ENCODE measurements at places on chromosomes 12 and 14.

GRCh38 chr14:52840877-52841276 is 49.5 kb upstream of the GNPNAT1 start:
- DNase-seq = no peak

DNA sequence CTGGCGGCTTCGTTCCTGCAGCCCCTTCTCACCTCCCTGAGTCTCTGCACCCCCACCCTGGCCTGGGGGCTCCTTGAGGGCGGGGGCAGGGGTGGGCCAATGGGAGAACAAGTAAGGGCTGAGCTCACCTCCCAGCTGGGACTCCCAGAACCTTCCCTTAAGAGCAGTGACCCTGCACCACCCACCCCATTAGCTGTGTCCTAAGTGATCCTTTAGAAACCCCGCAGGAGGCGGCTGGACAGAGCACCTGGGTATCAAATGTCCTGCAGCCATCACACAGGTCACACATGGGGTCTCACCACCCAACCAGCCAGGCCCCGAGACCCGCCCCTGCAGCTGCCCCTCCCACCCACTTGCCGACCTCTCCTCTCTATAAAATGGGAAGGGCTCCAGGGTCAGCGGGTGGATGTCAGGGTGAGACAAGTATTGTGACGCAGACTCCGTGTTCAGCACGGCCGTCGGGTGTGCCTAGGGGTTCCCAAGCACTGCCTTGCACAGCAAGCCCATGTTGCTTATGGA is 151.2 kb upstream of the C14orf180 start:
- DNase-seq = no peak

GRCh38 chr12:111122458-111122878 is 202.1 kb upstream of the MYL2 start:
- no peak for DNase-seq

- DNase-seq = no peak
Measured at GRCh38 chr14:56703947-56704346, 106.3 kb downstream of the OTX2 start.

DNA sequence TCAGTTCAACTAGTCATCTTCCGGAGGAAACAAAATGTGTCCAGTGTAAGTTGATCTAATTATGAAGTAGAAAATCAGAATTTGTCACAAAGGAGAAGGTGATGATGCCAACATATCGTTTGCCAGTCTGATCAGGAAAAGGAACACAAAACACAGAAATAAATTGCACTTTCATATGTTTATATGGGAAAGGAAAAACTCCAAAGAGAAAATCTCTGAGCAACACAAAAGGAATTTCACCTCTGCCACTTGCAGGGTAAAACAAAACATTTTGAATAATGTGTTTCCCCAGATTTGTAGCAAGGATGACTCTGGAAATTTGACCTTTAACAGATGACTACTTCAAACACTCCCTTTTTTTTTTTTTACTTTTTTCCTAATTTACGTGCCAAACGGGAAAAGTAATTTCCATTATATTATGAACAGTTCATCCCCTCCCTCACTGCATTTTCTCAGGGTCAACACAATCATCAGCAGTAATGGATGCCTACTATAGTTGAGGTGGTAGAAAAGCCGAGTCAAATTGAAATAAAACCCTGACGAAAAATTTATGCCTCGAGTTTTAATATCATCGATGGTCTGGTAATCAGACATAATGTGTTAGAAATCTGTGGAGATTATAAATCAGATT is 25.6 kb downstream of the MGAT4C start:
- no peak for DNase-seq

DNA sequence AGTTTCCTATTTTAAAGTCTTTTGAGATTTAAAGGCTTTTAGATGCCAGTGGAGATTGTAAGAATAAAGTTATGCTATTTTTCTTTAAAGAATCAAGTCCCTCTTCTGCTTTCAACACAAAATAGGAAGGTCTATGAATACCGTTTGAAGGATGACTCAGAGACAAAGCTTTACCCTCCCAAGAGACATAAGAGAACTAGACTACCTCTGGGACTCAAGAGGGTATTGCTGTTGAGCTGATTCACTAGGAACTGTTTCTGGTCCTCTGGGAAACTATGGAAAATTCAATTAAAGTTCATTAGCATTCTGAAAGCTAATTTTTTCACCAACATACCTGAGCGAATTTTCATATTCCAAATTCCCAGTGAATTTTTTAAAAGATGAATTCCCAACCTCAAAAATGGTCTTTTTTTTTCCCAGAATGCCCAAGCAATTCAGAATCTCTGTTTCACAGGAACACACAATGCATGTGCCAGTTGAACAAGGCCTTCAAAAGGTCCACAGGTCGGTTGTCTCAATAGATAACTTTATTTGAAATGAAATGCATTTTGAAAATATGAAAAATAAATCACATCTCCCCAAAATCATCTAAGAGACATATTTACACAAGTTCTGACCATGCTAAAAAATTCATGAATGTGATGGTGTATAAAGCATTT is 6.5 kb downstream of the PHLDA1 start:
- DNase-seq = no peak

DNA sequence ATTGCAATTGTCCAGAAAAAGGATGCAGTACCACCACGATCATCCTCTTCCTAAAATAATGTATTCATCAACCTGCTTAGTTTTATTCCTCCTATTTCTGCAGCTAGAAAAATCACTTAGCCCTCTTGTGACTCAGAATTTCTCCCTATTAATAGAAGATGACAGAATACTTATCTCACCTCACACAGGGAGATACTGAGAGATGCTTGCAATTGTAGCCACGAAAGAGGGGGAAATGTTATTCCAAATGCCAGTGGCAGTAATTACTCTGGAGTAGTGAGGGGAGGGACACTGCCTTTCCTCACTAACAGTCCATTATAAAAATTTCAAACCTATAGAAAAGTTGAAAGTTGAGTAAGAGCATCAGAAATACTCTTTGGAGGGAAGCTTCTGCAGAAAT is 11.8 kb upstream of the DUSP6 start:
- DNase-seq = no peak

DNA sequence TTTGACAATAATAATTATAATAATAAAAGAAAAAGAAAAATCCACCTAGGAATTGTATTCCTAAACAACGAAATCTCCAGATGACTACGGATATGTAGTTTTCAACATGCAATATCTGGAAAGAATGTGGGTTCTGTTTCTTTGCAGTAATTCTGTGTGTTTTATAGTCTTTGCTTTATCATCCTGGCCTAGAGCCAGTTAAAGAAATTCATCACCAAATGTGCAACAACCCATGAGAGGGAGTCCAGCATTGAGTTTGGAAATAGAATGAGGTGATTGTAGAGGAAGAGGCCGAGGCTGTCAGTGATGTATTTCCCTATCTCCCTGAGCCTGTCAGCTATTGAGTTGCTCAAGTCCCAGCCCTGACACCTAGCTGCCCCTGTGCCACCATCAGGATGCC is 200.5 kb upstream of the DCN start:
- DNase-seq = no peak

DNA sequence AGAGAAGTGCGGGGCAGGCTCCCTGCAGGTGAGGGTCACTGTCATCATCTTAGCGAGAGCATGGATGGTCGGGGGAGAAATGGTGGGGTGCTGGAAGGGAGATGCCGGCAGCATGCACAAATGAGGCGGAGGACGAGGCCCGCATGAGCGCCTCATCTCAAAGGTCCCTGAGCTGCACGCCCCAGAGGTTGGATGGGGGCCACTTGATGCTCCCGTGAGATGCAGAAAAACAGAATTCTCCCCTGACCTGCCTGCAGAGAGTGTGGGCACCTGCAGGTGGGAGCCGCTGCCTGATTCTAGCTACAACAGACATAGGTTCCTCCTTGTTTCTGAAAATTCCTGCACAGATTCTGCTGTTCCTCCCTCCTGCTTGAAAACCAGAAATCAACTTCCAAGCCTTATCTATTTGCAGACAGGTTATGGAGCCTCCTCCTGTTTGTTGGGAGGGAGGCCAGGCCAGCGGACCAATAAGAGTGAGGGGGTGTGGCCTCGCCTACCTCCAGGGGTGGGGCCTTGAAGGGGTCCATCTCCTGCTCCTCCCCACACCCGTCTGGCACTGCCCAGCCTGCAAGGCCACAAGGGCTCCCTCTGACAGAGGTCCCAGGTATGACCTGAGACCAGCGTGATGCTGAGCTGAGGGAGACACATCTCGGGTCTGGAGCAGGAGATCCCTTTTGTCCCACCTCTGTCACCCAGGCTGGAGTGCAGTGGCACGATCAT is 67.2 kb downstream of the KDM2B start:
- DNase-seq = no peak

- DNase-seq = no peak
Measured at GRCh38 chr12:2895511-2895910, 4.8 kb downstream of the TULP3 start.

- DNase-seq = no peak
Measured at GRCh38 chr12:24899503-24900075, 49.3 kb downstream of the BCAT1 start.

DNA sequence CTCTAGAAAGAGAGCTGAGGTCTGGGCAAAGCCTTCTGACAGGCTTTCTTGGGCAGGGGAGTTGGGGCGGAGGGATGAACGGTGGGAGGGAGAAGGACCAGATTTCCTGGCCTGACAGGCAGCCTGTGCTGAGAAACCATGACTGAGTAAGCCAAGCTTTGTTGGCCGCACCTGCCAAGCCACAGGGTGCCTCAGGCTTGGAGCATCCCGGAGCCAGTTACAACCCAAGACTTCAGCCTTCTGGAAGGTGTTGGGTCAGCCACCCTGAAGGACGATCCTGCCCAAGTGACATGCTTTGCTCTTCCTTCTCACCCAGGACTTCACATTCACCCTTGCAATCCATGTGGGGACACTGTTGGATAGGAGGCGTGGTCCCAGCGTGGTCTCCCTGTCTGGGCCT is 21.0 kb upstream of the AQP2 start:
- no peak for DNase-seq

- DNase-seq = peak; percentile 69
Measured at GRCh38 chr12:48925304-48926011, at the start of gene FKBP11. Gene FKBP11 (minus strand): TSS chr12:48925492. CDS start chr12:48925428, 64 bp downstream.

- DNase-seq = no peak
Measured at GRCh38 chr12:104586351-104586919, 129.7 kb downstream of the CHST11 start.

DNA sequence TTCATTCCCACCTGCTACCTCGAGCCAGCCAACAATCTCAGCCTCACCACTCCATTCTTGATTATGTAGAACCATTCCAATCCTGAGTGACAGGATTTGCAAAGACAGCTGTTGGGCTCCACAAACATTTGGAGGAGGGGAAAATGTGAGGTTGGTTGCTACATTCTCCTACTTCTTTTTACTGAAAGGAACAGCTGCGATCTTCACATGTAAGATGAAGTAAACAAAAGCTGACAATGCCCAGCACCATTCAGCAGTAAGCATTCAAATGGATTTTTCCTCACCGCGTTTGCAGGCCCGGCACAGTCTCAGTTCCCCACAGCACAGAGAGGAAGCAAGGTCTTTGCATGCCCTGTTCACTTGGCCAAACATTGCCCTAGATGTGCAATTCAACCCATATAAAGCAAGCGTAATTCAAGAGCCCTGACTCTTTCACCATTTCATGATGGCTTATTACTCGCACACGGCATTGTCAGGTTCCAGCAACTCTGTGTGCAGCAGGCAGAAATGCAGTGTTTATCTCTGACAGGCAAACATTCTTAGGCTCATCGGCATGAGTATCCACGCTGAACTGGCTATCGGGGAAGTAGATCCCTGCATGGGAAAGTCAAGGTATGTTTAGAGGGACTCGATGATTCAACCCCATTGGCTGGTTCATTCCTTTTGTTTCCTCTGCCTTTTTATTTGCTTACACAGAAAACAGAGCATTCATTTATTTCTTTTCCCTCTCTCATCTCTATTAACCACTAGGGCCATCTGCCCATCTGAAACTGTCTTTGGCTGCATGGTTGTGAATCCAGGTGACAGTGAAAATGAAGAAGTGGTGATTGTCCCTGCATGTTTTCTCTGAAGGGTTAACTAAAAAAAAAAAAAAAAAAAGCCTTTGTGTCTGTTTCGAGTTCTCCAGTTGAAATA is 236.1 kb upstream of the PLEKHG7 start:
- DNase-seq = no peak

DNA sequence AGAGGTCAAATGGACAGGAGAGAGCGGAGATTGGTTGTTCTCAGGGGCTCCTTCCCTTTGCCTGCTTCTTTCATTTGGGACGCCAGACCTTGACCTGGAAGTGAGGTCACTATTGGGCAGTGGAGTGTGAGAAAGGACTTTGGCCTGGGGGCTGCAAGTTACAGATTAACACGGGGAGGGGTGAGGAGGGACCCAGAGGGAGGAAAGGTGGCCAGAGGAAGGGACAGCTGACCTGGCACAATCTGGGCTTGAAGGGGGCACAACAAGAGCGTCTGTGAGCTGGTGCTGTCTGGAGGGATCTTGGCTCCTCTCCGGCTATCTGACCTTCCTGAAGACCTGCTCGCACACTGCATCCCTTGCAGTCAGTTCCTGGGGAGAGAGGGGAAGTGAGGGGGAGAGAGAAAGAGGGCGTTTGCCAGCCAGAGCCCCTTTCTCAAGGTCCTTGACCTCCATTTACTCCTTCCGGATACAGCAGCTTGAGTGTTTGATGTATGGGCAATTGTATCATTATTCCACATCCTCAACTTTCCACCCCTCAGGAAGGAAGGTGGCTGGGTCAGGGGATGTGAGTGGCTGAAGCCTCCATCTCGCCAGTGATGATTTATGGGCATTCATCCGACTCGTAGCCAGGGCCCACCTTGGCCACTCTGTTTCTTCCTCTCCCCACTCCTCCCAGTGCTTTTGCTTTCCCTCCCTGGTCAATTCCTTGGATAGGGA is 4.7 kb downstream of the RBP5 start:
- DNase-seq = no peak

DNA sequence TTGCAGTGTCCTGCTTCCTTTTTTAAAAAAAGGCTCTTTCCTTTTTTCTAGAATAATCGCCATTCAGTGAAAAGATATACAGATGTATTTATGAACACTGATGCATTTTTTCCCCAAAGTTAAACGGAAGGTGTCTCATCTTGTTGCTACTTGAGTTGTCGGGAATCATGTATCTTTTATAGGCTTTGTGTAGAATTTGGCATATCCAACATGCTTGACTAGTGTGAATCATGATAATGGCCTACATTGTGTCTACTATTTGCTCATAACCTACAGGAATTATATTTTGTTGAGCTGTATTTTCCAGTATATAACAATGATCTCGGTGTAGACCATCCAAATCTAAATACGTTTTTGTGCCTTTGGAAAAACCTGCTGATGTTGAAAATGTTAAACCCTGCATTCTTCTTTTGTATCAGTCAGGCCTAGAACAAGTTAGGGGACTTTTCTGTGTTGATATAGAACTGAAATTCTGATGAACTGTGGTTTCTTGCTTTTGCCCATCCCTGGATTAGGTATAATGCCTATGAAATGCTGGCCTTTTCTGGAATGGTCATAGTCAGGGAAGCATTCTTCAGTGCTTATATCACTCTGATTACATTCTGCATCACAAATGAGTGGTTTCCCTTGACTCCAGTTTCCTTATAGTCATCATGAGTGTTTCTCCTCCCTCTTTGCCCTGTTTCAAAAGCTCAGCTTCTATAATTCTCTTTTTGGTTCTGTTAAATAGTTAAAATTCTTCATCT is 10.8 kb downstream of the BMAL2 start:
- no peak for DNase-seq

- DNase-seq = no peak
Measured at GRCh38 chr14:92426237-92426636, 87.3 kb upstream of the RIN3 start.

GRCh38 chr12:116675339-116676107 is 62.3 kb downstream of the SPRING1 start:
- DNase-seq = no peak

- DNase-seq = peak; percentile 96
Measured at GRCh38 chr14:105489542-105490266, 1.3 kb upstream of the TEDC1 start.

All from common myeloid progenitor, CD34-positive (primary cell).